ENCODE measurements at places on chromosomes 4 and X.

DNA sequence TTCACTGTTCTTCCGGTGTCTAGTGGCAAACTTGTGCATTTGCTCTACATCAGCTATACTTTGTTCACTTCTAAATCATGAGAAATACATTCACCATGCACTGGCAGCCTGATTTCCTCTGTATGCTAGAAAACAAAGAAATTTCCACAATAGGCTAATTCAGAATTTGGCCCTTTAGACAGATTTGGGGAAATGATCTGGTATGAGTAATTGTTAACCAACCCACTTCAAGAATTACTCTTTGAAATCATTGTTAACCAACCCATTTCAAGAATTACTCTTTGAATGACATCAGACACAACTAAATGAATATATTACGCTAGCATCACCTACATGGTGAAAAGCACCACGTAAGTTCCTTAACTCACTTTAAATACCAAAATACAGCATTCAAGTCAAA lies 14.6 kb downstream of the APBB2 start:
- no peak for DNase-seq

DNA sequence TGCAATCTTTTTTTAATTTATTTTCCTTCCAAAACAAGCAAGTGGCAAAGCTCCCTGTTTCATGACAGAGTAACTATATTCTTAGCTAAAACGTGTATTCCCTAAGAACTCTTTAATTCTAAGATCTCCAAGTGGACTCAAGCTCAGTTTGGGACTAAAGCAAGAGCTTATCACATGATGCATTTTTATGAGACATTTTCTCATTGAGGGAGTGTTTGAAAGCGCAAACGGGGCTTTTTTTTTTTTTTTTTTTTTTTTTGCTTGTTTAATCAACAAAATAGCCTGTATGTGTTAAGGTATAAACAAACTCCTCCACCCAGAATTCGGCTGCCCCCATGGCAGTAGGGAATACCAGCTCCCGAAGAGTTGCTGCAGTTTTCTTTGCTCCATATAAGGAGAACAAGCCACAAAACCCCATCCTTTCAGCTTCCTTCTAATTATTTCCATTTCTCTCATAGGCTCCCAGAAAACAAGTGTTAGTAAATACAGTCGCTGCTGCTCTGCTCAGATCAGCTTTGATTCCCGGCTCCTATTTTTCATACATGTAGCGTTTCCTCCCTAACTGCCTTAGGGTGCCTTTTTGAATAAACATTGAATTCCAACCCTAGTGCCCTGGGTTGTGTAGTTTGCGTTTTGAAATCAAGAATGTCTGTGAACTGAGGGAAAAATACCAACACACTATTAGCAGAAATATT lies 669 bp upstream of the PPARGC1A start:
- no peak for DNase-seq

DNA sequence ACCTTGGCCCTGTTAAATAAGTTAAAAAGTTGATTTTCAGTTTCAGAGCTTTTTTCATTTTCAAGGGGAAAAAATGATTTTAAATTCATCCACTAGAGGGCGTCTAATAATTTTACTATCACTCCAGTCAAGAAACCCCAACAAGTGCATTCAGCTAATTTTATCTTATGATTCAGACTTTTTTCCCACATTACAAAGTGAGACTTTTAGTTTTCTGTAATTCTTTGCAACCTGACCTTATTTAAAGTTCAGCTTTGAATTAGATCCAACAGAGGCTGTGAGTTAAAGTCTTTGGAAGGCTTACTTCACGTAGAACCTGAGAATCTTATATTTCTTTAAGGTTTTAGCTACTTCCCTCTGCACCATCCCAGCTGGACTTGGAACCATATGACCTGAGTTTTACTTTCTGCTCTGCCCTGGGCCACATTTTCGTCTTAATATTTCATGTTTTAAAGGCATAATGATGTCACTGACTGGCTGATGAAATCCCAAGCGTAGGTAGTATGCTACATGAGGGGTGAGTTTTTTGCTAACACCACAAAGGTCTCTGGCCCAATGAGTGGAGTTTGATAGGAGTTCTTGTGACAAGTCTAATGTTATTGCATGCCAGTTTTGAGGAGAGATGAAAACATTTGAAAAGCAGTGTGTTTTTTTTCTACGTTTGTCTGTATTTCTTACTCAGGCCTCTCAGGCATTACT lies 7.2 kb downstream of the GNRHR start:
- no peak for DNase-seq

DNA sequence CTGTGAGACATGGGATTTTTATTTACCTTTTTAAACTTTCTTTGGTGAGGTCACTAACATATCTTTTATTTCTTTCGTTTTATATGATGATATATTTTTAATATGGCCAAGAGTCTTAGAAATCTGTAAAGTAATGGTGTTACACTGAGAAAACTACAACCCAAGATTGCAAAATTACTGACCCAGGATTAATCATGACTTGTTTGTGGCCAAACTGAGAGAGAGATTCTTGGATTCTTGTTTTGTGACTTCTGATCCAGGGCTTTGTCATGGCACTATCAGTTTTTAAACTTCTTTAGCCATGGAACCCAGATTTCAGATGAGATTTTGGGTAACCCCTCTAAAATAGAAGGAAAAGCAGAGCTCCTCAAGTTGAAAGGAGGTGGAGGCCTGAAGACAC lies 42.0 kb downstream of the SGMS2 start:
- no peak for DNase-seq

- DNase-seq = no peak
These were observed 66.6 kb upstream of the DDX60 start for GRCh38 chr4:168385142-168385490.

GRCh38 chr4:121861426-121861825 lies 8.8 kb downstream of the BBS7 start:
- no peak for DNase-seq

GRCh38 chrX:9164533-9165426 lies 130.9 kb upstream of the FAM9B start:
- no peak for DNase-seq

DNA sequence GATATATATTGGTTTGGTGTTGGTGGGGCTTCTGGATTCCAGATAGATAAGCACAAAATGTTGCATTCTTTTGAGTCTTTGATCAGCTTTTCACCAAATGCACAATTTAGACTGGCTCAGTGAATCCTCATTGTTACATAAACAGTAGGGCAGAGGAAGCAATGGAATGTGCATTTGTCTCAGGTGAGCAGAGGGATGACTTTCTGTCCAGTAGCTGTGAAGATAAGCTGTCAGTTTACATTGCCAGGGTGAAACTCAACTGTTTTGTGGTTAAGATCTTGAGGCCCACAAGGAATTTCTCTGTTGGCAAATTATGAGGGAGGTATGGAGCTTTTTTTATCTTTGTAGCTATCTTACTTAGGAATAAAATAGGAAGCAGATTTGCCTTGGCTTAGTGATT lies 168.0 kb downstream of the GALNTL6 start:
- no peak for DNase-seq

DNA sequence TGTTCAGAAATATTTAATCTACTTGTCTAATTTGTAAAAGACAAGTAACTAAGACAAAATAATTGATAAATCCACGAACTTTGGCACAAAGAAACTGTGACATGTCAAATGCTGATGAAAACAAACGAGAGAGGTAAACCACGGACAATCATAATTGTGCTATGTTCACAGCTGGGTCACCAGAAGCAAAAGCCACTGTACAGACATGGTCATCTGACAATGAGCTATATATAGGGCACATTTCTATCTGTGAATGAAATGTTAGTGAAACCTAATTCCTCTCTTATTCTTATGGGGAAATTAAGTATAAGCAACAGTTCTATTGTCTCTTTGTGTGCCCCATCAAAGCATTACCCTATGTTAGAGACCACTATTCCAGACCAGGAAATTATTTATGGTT lies 444.0 kb upstream of the TRAM1L1 start:
- no peak for DNase-seq

DNA sequence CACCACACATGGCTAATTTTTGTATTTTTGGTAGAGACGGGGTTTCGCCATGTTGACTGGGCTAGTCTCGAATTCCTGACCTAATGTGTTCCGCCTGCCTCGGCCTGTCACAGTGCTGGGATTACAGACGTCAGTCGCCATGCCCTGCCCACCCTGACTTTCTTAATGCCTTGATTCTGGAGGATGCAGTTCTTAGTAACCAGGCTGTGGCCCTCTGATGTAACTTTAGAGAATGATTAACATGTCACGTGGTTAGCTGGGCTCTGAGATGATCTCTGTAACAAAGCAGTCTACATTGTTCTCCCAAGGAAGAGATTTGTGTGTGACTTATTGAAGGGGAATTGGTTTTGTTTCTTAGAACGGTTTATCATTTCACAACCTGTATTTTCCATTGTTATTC lies 30.6 kb downstream of the ANK2 start:
- no peak for DNase-seq

DNA sequence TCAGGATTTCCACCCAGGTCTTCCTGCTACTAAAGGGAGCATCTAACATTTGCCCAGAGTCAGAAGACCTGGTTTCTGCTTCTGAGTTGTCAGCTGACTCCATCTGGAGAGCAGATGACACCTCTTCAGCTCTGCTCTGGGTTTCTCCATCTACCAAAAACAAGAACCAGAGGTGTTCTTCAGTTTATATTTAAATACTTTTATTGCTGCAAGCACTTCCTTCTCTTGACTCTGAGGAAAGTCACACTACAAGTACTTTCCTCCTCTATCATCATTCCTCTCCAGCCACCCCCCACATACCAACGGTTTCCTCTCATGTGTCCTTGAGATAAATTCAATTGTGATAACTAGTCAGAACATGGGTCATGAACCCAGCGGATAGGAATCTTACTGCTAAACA lies 88.4 kb downstream of the PPP3CA start:
- DNase-seq = no peak

DNA sequence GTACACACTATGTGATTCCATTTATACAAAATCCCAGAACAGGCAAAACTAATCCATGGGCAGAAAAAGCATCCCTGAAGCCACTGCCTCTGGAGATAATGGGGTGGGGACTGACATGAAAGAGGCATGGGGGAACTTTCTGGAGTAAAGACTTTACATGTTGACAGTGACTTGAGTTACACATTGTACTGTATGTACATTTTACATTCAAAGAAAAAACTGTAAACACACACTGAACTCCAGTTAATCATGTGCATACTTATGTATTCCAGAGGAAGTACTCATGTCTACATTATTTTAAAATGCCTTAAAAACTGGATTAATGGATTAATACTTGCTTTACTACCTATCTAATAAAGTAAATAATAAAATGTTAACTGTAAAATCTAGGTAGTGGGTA lies 21.6 kb downstream of the CENPU start:
- no peak for DNase-seq

- DNase-seq = no peak
These were observed 28.2 kb downstream of the ODAPH start for GRCh38 chr4:75584067-75584466.

DNA sequence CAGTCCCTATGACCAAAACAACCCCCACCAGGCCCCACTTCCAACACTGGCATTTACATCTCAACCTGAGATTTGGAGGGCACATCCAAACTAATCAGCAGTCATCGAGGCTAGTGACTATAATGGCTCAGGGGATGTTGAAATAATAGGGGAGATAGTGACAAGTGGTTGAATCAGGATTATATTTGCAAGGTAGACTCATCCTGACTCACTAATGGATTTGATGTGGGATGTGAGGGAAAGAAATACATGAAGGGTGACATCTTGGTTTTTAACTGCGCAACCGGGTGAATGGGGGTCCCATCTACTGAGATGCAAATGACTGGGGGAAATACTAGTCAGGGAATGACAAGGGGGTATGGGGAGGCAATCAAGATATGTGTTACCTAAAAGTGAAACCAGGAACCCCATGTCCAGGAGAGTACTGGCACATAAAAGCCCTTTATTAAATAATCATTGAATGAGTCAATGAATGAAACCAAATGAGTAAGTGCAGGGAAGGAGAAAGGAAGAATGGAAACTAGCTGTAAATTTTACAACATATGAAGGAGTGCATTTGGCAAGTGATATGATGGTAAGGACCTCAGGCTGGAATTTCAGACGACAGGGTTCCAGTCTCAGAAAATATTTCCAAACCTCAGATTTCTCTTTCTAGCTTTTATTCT lies 78.3 kb downstream of the PARM1 start:
- no peak for DNase-seq

- DNase-seq = no peak
These were observed 30.9 kb downstream of the RNF150 start for GRCh38 chr4:141102367-141102766.

DNA sequence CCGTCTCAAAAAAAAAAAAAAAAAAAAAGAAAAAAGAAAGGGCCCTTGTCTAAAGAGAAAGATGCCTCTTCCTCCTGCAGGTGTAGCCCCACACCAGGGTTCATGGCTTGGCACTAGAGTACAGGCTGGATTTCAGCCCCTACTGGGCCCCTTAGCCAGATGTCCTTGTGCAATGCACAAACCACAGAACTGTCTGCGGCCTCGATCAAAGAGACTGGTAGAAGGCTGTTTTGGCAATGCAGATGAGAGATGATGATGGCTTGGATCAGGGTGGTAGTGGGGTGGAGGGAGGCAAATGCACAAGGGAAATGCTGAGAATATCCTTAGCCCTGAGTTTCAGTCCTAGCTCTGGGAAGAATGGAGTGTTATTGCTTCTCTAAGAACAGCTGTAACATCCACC lies 26.5 kb upstream of the TSR2 start:
- no peak for DNase-seq
